Sigmoid colon (tissue), 7 donors: ENCODE measurements at places on chromosomes 3 and 15. TPM values are rescaled to one million over a fixed set of nuclear protein-coding genes. Genes with fewer than 3 reads are reported as not detected.

GOLGA6A gene
- total RNA-seq = not detected

CTXN2 gene
- 0.27 TPM for total RNA-seq

DNA sequence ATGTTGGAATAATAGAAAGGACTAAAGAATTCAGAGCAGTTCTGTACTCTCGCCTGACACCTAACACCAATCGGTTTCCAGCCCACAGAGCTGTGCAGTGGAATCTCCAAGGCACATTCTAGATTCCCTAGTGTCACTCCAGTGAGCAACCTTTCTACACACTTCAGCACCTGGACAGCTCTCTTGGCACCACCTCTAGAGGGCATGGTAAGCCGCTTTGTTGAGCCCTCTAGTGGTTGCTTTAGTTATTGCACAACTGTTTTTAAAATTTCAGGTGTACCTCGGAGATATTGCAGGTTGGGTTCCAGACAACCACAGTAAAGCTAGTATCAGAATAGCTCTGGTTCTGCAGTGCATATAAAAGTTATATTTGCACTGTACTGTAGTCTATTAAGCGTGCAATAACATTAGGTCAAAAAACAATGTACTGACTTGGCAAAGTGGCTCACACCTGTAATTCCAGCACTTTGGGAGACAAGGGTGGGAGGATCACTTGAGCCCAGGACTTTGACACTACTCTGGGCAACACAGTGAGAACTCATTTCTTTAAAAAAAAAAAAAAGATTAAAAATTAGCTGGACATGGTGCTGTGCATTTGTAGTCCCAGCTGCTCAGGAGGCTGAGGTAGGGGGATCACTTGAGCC, 26.5 kb upstream of the ERC2 start:
- DNase-seq = peak; percentile 71

LACTB gene
- 8.6 TPM for total RNA-seq

ENTPD3 gene
- total RNA-seq = 4.9 TPM

DNA sequence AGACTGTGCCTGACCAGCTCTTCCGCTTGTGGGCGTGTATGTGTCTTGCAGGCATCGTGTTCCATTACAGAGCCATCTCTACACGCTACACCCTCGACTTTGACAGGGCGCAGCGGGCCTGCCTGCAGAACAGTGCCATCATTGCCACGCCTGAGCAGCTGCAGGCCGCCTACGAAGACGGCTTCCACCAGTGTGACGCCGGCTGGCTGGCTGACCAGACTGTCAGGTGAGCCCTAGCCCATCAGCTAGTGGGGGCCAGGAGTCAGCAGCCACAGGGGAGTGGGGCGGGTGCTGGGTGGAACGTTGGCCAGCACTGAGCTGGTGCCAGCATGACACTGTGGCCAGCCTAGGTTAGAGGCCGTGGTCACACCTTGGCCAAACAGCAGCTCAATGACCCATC, 36.7 kb downstream of the ACAN start:
- DNase-seq = no peak

GRCh38 chr15:48309740-48310139, 21.5 kb upstream of the DUT start:
- no peak for DNase-seq

MESD gene
- total RNA-seq = 11.7 TPM

DNA sequence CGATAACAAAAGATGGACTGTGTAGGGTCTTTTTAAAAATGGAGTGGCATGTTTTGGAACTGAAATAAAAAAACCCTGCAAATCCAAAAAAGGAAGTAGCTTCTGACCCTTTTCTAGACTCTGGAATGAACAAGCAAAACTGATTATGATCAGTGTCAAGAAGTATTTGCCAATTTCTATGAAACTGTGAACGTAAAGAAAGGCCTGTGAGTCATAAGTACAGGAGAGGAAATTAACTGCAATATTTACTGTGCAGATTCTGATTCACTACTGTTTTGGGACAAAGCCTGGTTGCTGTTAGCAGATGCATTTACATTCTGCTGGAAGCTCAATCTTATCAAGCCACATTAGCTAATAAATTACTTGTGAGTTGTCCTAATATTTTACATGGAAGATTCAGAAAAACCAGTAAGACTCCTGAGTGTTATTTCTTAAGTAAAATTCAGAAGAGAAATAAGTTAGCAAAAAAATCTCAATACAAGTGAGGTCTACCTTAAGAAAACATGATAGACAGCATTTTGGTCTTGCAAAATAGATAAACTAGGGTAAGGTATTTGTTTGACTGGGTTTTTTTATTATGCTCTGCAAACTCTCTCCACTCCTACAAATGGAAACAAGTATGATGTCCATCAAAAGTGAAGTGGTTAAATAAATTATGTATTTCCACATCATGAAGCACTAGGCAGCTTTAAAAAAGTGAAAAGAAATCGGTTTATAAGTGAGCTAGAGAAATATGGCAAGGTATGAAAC, 90.2 kb upstream of the LMOD3 start:
- no peak for DNase-seq

VWA5B2 gene
- 0.36 TPM for total RNA-seq

GRCh38 chr3:186194451-186194811, 85.5 kb upstream of the ETV5 start:
- no peak for DNase-seq

DNA sequence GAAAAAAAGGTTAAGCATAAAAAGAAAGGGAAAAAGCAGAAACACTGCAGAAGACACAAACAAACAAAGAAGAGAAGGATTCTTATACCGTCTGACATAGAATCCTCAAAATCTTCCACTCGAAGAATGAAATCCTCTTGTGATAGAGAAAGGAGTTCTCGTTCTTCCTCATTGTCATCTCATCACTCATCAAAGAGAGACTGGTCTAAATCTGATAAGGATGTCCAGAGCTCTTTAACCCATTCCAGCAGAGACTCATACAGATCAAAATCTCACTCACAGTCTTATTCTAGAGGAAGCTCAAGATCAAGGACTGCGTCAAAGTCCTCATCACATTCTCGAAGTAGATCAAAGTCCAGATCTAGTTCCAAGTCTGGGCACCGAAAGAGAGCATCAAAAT, 16.5 kb upstream of the ZBTB47 start:
- no peak for DNase-seq

ATP1B3 gene
- total RNA-seq = 29.9 TPM

GRCh38 chr3:32813180-32813579, 4.6 kb upstream of the TRIM71 start:
- no peak for DNase-seq

RAD54L2 gene
- total RNA-seq = 33.0 TPM

DNA sequence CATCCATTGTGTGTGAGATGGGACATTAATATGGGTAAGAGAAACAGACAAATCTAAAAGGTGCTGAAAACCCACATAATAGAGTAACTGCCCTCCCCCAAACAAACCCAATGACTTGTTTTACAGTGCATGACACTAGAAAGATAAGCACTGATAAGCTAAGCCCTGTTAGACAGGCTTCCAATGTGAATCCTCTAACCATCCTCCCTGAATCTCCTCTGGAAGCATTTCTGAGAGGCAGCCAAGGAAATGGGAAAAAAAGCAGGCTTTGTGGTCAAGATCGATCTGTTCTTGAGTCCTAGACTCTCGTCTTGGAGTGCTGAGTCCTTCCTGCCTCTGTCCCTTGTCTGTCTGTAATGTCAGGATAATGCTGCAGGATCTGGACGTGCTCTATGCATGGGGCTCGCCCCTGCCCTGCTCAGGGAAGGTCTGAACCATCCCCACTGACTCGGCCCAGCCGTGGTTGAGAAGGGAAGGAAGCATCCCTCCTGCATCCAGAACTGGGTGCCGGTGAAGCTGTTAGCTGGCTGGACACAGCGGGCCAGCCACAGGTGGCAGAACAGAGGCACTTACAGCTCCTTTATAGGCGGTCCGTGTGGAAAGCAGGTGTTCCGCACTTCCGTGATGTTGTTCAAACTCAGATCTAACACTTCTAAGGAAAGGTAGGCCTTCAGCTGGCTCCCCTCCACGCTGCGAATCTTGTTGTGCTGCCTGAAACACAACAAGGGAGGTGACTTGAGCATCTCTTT, 84.1 kb downstream of the LRIG1 start:
- DNase-seq = no peak

STX19 gene
- not detected for total RNA-seq

- DNase-seq = no peak
Observed at GRCh38 chr15:71709808-71710418, 100.4 kb upstream of the NR2E3 start.

- DNase-seq = no peak
Observed at GRCh38 chr15:82999905-83000671, 11.4 kb downstream of the C15orf40 start.

DNA sequence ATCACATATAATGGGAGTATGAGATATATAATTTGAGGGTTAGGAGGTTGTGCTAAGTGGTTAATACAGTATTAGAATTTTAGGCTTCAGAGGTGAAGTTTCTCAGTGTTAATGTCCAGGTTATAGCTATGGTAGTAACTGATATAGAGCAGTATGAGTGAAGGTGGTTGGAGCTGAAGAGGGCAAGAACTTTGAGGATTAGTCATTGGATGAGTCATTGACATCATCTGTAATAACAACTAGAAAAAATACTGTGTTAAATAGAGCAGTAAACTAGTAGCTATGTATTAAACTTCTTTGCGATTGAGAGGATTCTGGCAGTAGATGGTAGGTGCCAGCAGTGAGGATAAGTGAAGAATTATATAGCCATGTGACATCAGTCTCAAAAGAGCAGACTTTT, 47.5 kb upstream of the EIF3J start:
- DNase-seq = no peak

DNA sequence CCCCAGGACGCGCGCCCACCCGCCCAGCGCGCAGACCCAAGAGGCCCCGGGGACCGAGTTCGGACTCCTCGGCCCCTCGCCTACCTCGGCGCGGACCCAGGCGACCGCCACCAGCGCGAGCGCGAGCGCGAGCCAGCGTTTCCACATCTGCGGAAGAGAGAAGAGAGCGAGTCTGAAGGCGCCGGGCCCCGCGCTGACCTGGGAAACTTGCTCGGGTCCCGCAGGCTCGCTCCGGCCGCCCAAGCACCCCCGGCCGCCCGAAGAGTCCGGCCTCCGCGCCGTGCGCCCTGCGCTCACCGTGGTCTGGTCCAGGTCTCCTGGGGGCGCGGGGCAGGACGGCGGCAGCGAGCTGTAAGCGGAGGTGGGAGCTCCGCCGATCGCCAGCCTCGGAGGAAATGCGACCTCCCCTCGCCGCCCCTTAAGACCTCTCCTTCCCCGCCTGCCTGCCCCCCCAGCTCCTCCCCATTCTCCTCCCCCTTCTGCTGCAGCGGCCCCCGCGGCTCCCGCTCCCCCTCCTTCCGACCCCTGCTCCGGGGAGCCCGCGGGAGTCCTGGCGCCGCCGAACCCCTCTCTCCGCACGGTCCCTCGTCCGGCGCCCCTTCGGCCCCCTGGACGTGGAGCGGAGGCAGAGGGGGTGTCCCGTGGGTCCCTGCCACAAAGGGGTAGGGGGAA, at the start of gene FSTL1:
Gene FSTL1 (minus strand): TSS at position 393 of the 672 bp plus-strand sequence. CDS start 246 bp downstream, at position 147.
- DNase-seq = peak; percentile 91

- no peak for DNase-seq
Observed at GRCh38 chr3:72830452-72831223, 17.6 kb downstream of the SHQ1 start.

ACVR2B gene
- 9.1 TPM for total RNA-seq

DNA sequence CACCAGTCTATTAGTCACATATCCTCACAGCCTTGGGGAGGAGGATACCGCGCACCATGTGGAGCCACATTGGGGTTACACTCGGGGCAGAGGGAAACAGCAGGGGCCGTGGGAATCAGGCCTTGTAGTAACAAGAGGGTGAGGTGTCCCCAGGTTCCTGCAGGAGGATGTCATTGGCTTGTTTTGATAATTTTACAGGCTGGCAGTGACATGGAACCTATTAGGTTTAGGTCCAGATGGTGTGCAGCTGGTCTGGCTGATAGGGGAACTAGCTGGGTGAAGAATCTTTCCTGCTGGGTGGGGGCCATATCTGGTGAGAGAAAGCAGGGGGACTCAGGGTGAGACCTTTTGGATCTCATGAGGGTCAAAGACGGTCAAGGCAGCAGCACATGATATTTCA, 9.8 kb upstream of the MEF2A start:
- DNase-seq = no peak

PARP15 gene
- 3.9 TPM for total RNA-seq

ISY1 gene
- total RNA-seq = 26.0 TPM

- no peak for DNase-seq
Observed at GRCh38 chr3:50221051-50221410, 15.0 kb upstream of the GNAI2 start.

MKRN3 gene
- total RNA-seq = 1.3 TPM

SERPINI1 gene
- 2.6 TPM for total RNA-seq

UBR1 gene
- 39.6 TPM for total RNA-seq

GRCh38 chr15:65066635-65067316, 1.0 kb downstream of the RASL12 start:
- peak; percentile 80 for DNase-seq

DNA sequence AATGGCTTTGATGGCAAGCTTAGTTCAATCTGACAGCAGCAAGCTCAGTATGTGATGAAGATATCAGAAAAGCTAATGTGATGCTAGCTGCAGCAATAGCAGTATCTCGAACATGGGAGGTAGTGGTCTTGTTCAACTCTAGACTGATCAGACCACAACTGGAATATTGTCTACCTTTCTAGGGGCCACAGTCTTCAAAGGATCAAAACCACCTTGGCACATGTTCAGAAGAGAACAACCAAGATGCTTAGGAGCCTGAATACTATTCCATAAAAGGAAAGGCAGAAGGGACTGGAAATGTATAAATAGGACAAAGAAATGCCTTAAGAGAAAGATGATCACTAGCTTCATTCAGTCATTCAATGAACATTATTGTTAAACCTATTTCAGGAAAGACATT, 2.3 kb downstream of the C3orf70 start:
- DNase-seq = no peak

DNA sequence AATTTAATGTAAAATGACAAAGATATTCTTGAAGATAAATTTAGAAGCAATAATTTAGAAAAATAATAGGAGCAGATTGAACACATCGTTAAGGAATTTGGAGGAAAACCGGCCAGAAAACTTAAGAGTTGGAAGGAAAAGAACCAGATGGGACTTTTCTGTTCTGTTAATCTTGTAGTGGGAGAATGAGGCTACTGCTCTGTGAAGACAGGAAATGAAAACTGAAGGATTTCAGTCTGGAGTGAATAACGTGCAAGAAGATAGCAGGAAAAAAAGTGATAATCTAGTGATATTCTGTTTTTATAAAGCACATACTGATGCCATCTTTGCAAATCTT, 74.2 kb downstream of the DPPA2 start:
- no peak for DNase-seq

DNA sequence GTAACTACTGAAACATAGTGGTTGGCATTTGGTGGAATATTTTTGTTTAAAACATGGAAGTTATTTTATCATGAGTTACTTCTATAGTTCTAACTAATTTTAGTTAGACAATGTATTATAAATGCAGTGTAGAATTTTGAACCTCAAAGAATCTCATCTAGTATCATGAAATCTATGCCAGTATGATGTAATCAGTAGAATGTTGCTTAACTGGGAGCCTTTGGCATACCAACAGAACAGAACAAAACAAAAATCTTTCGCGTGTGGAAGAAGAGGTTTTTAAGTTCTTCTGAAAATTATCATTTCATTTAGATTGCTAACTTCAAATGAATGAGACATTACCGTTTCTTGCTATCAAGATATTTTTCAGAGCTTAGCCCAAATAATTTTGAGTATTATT, 98.4 kb upstream of the LRRFIP2 start:
- no peak for DNase-seq

GPR160 gene
- 0.16 TPM for total RNA-seq

CCK gene
- total RNA-seq = 6.9 TPM

CD96 gene
- not detected for total RNA-seq

ZNF774 gene
- total RNA-seq = 2.8 TPM

VIPR1 gene
- total RNA-seq = 9.6 TPM

- peak; percentile 47 for DNase-seq
Observed at GRCh38 chr15:29089731-29090616, 179.6 kb downstream of the NSMCE3 start.

- no peak for DNase-seq
Observed at GRCh38 chr3:32460031-32460749, 42.5 kb downstream of the CMTM6 start.

- DNase-seq = peak; percentile 51
Observed at GRCh38 chr3:195073866-195074860, 196.8 kb downstream of the XXYLT1 start.
